ENCODE measurements at places on chromosomes 1 and 21.

GRCh38 chr1:66271904-66272254, 262.1 kb upstream of the SGIP1 start:
- DNase-seq = no peak

DNA sequence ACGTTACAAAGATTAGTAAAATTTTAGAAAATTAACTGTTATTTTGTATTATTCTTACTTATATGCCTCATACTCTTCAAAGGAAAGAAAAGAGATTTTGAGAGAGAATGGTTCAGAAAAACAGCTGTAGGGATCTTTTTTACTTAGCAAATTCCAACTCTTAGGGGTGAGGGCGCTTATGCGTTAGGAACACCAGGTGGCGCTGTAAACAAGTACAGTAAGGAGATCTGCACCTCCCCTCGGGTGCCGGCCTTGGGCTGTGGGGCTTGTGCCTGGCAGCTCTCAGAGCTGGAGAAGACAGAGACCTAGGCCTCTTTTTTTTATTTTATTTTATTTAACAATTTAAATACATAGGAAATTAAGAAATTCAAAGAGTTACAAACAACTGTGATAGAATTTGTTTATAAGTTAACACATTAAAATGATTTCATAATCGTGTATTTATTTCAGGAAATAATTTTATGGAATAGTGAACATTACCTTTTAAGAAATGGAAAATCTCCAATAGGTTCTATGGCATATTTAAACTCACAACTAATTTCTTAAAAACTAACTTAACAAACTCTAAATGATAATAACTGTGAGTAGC, 32.6 kb downstream of the UTP25 start:
- DNase-seq = peak; percentile 34

- DNase-seq = peak; percentile 13
These were observed 2.9 kb downstream of the DDI2 start for GRCh38 chr1:15620155-15620545.

GRCh38 chr1:228691926-228692325, 43.4 kb upstream of the RHOU start:
- no peak for DNase-seq

DNA sequence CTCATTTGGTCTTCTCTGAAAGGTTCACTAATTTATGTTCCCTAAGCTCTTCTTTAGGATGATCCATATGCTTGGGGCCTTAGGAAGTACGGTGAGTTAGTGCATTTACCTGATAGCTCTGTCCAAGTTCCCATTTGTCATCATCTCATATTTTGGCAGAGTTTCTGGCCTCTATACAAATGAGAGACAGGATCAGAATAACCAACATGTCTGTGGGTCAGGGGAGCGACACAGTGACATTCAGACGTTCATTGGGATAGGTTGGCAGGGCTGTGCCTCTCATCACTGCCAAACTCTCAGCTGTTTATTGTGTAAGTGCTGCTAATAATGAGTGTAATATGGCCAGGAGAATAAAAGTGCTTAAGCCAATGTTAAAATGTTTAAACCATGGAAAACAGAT, 561.1 kb upstream of the ZRANB2 start:
- DNase-seq = no peak

GRCh38 chr1:30906631-30907441, 1.7 kb downstream of the SDC3 start:
- no peak for DNase-seq

DNA sequence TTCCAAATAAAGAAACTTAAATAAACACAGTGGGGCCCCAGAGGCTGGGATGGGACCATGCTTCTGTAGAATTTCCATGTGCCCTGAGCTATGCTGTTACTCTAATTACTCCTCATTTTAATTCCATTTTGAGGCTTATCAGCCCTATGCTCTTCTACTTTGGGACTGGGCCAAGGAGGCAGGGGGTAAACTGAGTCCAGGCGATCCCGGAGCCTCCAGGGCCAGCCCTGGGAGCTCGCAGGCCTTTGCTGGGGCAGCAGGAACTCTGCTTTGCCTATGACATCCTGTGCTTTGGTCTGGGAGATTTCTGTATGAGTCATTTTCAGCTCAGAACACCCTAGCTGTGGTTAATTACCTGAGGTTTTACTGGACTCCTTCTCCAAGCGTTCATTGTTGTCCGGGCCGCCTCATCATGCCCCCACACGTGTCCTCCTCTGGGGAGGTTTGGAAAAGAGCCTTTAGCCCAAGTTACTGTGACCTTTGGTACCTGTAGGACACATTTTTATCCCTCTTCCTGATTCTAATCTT, 95.7 kb downstream of the RHOU start:
- DNase-seq = no peak

GRCh38 chr1:200899015-200899386, 4.3 kb downstream of the INAVA start:
- no peak for DNase-seq

DNA sequence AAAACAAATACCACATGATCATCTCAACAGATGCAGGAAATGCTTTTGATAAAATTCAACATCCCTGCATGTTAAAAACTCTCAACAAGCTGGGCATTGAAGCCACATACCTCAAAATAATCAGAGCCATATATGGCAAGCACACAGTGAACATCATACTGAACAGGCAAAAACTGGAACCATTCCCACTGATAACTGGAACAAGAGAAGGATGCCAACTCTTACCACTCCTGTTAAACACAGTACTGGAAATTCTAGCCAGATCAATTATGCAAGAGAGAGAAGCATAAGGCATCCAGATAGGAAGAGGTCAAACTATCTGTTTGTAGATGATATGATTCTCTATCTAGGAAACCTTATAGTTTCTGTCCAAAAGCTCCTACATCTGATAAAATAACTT, 91.6 kb downstream of the DNAH14 start:
- no peak for DNase-seq

- no peak for DNase-seq
These were observed 193.1 kb upstream of the UBE2U start for GRCh38 chr1:64010316-64010715.

DNA sequence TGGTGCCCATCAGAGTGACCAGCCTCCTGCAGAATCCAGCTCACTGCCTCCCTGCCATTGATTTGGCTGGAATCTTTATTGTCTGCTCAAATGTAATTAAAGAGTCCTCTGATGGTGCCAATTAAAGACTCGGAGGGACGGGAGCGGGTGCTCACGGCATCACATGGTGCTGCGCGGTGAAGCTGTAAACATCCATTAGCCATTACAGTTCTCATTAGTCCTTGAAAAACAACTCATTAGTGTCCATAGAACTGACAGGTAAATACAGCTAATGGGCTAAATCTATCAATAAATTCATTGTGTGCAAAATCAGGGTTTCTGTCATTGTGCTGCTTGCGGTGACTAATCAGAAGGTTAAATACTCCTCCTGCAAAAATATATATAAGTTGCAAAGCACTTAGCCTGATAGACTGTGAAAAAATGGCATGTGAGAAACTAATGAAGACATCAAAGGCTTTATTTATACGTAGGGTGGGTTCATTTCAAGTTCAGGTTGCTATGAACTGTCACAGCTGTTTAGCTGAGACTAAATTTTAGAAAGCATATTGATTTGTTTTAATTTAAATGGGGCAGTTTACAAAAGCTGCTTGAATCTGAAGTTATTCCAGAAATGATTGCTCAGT, 289.8 kb upstream of the POU3F1 start:
- DNase-seq = no peak

- DNase-seq = no peak
These were observed 30.2 kb upstream of the NEK2 start for GRCh38 chr1:211705467-211706091.

DNA sequence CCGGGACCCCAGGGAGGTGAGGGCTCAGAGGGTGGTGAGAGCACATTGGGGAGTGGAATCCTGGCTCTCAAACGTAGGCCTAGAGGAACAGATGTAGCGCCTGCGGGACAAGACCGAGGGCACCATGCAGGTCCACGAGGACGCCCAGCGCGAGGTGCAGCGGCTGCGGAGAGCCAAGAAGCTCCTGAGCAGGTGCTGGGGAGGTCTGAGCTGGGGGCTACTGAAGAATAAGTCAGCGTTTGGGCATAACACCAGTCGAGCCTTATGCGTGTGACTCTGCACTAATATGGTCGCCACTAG, 2.6 kb upstream of the NBPF3 start:
- no peak for DNase-seq

- DNase-seq = no peak
These were observed 10.7 kb downstream of the RRP1 start for GRCh38 chr21:43800124-43800523.

- no peak for DNase-seq
These were observed 351.9 kb upstream of the SGIP1 start for GRCh38 chr1:66182026-66182425.

DNA sequence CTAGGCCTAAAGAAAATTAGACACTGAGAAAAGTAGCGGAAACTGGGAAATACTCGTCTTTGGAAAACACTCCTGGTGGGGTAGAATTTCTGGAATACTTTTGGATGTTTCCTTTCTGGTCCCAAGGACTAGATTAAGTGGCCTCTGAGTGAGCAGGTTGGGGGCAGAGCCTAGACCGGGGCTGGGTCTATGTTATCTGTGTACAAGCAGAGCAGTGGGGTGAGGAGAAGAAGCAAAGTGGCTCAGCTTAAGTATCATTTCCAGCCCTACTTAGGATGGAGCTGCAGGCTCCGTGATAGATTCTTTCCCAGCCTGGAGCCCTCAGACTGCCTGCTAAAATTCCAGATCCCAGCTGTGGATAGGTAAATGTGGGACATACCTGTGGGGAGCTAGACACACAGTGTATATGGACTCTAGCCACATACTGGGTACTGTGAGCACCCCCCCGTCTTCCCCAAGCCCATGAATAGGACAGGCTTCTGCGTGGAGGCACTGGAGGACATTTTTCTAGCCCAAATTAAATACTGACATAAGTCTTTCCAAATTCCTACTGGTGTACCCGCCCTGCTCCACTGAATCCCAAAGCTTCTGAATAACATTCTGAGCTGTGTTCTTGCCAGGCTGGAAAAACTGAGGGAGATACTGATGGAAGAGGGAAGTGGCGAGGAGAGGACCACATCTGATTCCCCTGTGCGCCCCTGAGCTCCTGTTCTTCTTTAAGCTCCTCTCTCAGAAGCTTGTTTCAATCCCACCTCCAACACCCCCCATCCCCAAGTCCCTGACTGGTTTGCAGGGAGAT, 6.8 kb downstream of the FMOD start:
- no peak for DNase-seq

- DNase-seq = no peak
These were observed 2.0 kb downstream of the KCND3 start for GRCh38 chr1:111987502-111987901.

DNA sequence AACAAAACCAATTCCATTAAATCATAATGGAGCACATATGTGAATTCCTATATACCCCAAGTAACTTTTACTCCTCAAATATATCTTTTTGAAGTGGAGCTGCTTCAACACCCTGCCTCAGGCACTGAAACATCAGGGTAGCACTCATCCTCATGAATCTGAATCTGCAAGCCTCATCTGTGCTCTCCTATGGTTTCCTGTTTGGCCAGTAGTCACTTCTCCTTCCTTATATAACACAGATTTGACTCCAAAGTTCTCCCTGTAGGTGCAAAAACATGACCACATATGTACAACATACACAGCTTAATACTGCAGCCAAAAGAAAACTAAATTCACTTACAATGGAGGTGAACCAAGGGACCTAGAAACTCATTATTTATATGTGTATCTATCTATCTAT, 7.2 kb downstream of the TRIT1 start:
- DNase-seq = no peak

- no peak for DNase-seq
These were observed 29.0 kb downstream of the DHCR24 start for GRCh38 chr1:54857746-54858561.

GRCh38 chr1:78483903-78484302, 6.9 kb upstream of the PTGFR start:
- DNase-seq = no peak

GRCh38 chr1:82154219-82154970, 353.7 kb downstream of the ADGRL2 start:
- no peak for DNase-seq

DNA sequence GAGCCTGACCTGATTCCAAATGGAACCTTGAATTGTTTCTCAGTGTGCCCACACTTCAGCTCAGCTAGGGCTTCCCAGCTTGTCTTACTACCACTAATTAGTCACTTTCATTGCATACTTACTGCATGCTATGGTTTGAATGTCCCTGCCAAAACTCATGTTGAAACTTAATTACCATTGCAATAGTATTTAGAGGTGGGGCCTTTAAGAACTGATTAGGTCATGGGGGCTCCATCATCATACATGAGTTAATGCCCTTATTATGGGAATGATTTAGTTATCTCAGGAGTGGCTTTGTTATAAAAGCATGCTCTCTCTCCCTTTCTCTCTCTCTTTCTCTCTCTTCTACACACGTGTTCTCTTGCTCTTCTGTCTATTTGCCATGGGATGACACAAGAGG, 68.3 kb downstream of the NENF start:
- DNase-seq = no peak

DNA sequence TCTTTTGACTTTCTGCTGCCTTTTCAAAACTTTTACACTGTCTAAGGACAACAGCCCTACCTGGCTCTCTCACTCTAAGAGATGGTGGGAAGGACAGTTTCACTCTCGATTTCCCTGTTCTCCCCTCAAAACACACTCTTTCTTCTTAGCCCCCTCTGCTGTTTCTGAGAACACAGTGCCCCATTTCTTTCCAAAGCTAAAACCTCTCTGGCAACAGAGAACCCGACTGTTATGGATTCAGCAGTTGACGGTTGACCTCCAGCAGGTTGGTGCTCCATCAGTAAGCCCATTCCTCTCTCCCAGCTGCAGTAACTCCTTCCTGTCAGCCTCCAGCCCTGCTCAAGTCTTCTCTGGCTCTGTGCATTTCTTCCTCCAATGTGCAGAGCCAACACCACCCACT, 88.2 kb upstream of the ABCD3 start:
- no peak for DNase-seq

- DNase-seq = no peak
These were observed 13.9 kb downstream of the CXADR start for GRCh38 chr21:17526776-17527175.

- no peak for DNase-seq
These were observed 140.1 kb upstream of the DUSP10 start for GRCh38 chr1:221881805-221882581.

- no peak for DNase-seq
These were observed 22.6 kb downstream of the HSD11B1 start for GRCh38 chr1:209727286-209727685.

DNA sequence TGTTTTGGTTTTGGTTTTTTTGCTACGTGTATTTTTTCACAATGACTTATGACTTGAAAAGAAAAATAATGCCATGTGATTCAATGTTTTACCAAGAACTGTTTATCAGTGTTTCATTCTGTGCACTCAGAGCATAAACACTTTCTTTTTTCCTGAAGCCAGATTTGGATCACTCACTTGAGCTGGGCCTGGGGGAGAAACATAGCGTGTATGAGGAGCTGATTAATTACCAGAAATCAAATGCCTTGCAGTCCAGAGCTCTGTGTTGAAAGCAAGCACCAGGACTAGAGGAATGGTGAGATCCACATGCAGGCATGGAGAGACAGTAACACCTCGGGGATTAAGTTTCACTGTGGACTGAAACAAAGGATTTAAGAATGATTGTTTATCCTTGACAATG, 642.1 kb upstream of the ADGRL2 start:
- DNase-seq = no peak

- no peak for DNase-seq
These were observed 6.7 kb downstream of the GRIK1 start for GRCh38 chr21:29933088-29933487.

Measured in central memory CD8-positive, alpha-beta T cell (primary cell).